NCI-H1092 treated with DMSO at 0.1 percent for 48 hours (cell line): ENCODE measurements at places on chromosomes 12 and 14.

- DNase-seq, result no peak
These were observed 427.8 kb downstream of the BTG1 start for GRCh38 chr12:91717804-91718203.

DNA sequence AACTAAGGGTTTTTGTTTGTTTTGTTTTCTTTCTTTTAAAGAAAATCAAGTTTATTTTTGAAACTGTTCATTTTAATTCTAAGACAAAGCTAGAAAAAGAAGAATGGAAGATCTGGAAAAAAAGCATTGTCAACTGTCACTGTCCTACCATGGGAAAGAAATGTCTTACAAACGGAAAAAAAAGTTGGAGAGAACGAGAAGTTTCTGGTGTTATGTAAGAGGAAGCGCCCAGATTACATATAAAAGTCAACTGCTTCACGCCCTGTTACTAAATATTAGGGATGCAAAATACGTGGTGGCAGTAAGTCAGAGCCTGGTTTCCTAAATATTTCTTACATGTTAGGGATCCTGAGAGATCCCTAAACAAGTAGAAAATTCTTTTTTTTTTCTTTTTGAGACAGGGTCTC is 14.3 kb upstream of the FBXL14 start:
- no peak for DNase-seq

- DNase-seq, result peak; percentile 67
These were observed 350.8 kb upstream of the STXBP6 start for GRCh38 chr14:25400607-25401206.

DNA sequence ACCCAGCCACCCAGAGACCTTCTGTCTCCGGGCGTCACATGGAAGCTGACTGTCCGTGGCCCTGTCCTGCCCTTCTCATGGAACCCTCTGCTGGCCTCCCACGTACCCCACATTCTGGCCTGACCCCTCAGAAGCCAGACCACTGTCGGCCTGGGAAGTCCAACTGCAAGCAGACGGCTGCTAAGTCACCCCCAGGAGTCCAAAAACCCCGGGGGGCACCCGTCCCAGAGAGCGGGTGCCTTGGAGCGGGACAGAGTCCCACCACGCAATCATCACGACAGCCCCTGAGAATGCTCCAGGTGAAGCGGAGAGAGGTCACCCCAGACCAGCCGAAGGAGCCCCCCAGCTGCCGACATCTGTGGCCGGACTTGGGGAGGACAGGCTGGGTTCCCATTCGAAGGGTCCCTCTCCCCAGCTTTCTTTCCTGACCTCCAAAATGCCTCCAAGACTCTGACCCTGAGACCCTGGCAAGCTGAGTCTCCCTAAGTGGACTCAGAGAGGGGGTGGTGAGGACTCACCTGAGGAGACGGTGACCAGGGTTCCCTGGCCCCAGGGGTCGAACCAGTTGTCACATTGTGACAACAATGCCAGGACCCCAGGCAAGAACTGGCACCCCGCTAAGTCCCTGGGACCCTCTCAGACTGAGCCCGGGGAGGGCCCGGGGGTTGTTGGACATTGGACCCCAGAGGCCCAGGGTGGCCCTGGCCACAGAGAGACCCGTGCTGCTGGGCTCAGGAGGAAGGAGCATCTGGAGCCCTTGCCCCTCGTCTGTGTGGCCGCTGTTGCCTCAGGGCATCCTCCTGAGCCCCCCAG is 337.1 kb downstream of the TMEM121 start:
- DNase-seq, result no peak

DNA sequence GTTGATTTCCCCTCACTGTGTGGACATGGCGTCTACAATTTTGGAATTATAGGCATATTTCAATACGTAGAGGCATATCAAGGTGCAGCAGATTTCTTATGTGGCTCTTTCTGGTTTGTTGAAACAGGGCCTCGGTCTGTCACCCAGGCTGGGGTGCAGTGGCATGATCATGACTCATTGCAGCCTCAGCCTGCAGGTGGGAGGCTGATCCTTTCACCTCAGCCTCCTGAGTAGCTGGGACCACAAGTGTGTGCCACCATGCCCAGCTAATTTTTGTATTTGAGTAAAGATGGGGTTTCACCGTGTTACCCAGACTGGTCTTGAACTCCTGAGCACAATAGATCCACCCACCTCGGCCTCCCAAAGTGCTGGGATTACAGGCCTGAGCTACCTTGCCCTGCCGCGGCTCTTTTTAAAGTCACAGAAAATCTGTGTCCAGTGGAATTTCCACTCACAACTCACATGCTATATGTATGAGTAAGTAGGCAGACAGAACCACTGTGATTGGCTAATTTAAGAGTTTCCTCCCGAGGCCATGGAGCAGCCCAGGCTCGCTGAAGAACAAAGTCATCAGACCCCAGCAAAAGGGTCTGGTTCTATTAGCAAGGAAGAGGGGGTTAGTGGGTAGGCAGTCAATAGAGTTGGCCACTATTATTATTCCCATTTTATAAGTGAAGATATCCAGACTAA is 9.1 kb downstream of the GNG2 start:
- DNase-seq, result no peak

DNA sequence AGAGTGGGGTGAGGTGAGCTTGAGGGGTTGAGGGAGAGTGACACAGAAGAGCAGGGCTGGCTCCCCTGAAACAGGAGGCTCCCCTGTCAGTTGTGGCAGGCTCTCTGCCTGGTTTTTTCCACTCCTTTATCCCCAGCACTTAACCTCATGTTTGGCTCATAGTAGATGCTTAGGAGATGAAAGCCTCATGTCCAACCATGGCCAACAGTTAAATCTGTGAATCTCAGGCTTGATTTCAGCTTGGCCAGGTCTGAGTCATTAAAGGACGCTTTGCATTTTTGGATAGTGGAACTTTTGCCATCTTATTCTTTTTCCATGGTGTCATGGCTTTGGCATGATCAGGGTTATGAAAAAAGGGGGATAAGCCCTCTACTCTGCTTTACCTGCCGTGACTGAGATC is 117.2 kb downstream of the CACNA1C start:
- DNase-seq, result no peak

DNA sequence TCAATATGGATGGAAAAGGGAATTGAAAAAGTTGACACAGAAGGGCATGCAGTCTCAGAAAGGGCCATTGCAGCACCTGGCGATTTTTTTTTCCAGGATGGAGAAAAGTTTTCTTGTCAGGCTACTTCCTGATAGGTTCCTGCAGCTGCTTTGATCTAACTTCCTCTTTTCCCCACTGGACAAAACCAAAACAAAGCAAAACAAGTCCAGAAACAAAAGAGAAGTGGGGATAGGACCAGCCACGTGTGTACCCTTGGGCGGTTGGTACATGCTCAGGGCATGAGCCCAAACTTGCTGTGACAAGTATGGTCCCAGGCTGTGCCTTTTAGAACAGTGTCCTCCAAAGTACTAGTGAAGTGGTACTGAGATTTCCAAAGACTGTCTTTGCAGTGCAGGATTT is 89.8 kb downstream of the CHST11 start:
- DNase-seq, result no peak

DNA sequence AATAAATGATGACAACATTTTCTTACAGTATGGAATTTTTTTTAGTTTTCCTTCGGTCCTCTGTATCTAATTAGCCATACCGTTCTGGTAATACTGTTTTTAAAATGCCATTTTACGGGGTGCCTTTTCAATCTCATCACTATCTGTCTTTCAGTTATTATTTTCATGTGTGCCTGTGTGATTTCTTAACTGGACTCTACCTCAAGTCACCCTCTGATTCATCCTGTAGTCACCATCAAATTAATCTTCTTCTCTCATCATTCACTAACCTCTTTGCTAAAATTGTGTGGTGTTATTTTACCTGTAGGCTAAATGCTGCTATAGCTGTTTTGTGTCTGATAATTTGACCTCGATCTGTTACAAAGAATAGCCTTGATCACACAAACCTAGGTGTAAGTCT is 16.0 kb upstream of the CCT2 start:
- DNase-seq, result no peak

- peak; percentile 57 for DNase-seq
These were observed 2.0 kb upstream of the ART4 start for GRCh38 chr12:14845350-14845750.

DNA sequence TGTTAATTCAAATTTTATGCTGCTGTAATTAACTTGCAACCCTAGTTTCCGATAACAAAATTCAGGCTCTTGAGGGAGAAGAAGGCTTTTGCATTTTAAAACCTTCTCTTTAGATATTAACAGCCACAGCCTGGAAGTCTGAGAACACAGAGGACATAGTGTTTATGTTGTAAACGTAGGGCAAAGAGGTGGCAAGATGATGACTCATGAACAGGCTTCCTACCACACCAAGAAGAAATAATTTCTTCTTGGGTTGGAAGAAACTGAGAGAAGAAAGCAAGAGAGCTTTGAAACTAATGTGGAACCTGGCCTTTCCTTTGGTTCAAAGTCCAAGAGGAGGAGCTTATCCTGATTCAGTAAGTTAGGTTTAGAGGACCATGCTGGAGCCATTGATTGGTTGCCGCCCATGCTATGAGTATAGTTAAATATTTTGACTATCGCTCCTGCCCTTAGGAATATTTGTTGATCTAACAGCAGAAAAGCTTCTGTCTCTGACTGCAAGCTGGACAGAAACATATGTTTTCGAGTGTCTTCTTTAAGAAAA is 31.8 kb downstream of the CCDC198 start:
- no peak for DNase-seq

DNA sequence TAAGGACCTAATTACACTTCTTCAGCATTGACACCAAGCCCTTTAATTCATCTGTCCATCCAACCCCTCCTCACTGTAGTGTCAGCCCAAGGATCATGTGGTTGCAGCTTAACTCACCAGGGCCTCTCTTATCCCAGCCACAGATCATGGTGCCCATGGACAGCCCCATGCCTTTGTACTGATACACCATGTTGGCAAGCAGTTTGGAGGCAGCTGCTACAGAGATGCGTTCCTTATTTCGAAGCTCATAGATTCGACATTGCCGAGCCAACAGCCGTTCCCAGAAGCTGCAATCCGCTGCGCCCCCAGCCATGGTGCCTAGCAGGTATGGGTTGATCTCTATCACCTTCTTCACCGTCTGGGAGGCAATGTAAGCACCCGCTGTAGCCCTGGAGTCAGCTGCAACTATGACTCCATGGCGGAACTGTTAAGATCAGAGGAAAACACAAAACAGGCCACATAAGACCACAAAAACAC is 1.4 kb downstream of the PSMB5 start:
- no peak for DNase-seq
